ENCODE measurements at places on chromosomes 6 and 20.
A peak's percentile ranks its signal among the peaks of the same experiment; 100 is the strongest.

DNA sequence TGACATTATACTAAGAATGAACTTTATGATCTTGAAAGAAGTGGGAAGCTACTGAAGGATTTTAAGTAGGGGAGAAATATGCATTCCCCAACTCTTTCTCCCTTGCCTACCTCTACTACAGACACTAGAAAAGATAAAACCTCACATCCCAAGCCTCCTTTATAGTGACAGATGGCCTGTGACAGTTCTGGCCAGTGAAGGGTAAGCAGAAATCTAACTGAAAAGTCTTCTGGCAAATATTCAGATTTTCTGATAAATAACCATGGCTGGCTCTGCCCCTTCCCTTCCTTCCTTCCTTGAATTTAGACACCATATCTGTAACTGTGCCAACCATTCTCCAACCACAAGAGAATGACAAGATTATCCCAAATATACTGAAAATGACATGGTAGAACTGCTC lies 10.2 kb upstream of the BEND6 start:
- DNase-seq: no peak

DNA sequence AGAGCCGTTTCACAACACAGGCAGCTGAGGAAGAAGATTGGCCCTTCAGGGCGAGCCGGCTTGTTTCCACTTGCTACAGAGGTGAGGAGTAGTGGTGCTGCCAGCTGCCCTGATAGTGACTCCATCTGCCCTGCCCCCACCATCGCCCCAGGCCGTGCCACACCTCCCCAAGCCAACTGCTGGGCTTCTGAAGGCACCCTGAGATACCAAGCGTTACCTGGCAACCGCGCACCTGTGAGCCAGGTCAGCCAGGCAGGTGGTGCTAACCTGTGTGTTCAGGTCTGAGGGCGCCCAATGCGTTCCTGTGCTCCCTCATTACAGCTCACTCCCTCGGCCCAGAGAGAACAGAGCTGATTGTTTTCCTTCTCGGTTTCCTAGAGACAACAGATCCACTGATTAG lies 299.1 kb upstream of the ID4 start:
- no peak for DNase-seq

DNA sequence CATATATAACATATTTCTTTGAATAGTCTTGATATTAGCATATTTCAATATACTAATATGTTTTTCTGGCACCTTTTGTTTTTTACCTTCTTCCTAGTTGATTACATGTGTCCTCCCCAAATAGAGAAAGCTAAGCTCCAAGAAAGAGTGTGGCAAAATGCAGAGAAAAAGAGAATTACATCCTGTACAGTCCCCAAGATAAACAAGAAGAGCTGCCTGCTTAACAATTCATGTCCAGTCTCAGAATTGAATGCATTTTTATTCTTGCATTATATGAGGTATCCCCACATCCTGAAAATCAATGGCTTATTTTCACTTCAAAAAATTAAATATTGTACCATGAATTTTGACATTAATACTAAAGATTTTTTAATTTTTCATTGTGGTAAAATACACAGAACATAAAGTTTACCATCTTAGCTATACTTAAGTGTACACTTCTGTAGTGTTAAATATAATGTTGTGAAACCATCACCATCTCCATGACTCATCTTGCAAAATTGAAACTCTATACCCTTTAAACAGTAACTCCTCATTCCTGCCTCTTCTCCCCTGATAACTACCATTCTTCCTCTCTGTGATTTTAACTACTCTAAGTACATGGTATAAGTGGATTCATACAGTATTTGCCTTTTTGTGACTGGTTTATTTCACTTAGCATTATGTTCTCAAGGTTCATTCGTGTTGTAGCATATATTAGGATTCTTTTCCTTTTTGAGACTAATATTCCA lies 490.3 kb downstream of the COL12A1 start:
- DNase-seq: peak; percentile 68

- DNase-seq: no peak
Measured at GRCh38 chr6:160963651-160964050, 27.9 kb upstream of the MAP3K4 start.

GRCh38 chr20:48697845-48698491 lies 129.8 kb downstream of the PREX1 start:
- DNase-seq: peak; percentile 83

DNA sequence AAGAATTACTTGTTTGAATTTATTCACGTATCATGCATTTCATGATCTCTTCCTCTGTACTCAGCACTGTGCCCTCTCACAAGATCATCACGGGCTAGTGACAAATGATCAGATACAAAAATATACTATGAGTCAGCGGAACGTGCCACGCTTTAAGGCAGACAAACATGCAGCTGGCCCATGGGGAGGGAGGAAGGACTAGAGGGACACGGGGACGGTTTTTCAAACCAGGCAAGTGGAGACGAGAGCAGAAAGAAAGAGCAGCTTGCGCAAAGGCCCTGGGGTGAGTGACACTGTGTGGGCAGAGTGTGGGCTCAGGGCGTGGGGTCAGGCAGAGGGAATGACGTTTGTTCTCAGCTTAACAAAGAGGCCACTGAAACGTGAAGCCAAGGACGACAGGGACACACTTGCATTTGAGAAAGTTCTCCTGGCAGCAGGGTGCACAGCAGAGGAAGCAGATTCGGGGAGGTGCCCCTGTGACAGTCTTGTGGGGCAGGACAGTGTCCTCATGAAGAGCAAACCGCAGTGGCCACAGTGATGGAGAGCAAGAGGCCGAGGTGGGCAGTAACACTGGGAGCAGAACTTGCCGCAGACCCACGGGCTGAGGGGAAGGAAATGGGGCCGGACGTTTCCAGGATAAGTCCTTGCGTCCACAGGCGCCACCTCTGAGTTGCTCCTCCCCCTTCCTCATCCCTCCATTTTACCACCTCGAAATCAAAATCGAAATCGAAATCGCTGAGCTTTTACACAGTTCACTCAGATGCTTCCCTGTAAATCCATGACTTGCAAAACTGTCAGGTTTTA lies 6.9 kb upstream of the RPS6KA2 start:
- DNase-seq: no peak

DNA sequence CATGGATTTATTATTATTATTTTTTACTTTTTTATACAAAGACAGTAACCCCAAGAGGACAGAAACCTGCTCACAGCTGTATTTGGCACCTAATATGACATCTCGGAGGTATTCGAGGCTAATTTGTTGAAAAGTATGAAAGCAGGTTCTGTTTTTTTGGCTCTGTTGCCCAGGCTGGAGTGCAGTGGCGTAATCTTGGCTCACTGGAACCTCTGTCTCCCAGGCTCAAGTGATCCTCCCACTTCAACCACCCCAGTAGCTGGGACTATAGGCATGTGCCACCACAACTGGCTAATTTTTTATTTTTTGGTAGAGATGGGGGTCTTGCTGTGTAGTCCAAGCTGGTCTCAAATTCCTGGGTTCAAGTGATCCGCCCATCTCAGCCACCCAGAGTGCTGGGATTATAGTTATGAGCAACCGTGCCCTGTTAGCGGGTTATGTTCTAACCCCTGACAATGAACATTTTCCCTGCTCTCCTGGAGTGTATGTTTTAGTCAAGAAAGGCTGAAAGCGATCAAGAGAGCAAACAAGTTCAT lies 53.7 kb upstream of the ZNF217 start:
- DNase-seq: no peak

GRCh38 chr6:83155794-83156193 lies 37.3 kb downstream of the PGM3 start:
- no peak for DNase-seq

DNA sequence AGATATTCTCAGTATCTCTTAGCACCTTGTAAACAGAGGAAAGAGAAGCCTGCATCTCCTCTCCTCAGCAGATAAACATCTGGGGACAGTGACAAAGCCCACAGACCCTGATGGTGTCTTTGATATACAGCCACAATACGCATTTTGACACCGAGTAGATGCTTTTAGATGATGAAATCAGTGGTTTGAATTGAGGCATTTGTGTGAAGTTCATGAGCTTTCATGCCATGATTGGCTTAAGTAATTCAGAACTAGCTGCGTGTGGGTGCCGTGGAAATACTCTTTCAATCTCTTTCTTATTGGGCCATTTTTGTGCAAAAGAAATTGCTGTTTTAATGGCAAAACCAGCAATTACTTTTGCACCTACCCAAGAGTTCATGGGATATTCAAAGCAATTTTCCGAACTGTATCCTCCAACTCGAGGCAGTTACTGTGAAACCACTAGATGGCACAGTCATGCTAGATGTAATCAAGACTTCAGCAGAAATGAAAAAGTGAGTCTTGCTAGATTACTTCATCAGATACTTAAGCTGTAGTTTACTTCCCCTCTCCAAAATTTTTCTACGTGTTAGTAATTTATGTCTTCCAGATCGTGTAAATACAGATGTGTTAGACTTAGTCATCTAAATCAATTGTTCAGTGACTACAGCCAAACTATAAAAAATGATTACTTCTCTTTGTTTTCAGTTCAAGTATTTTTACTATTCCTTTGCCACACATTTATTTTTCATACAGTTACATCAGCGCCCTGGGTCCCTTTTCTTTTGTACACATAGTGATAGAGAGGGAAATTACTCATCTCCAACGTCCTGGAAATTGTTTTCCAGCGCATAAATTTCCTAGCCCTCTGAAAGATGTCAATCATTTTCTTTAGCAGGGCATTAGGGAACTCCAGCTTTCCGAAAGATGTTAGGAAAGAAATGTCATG lies 49.4 kb downstream of the IYD start:
- DNase-seq: peak; percentile 62

GRCh38 chr6:41332842-41333736 lies 2.3 kb upstream of the NCR2 start:
- DNase-seq: no peak

DNA sequence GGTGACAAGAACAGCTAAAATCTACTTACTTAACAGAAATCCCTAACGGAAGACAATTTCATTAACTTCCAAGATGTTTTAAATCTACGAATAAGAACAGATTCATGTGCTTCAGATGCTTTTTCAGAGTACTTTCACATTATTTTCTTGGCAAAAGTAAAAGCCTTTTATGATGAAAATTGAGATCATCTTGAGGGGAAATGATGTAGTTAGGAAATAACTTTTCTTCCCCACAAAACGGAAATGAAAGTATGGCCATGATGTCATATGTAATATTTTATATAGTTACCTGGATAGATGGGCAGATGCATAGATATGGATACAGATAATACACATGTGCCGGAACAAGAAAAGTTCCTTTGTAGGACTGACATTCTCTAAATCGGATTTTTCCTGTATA lies 32.8 kb downstream of the SASH1 start:
- no peak for DNase-seq

- DNase-seq: peak; percentile 48
Measured at GRCh38 chr6:12064131-12064530, 52.0 kb downstream of the HIVEP1 start.

DNA sequence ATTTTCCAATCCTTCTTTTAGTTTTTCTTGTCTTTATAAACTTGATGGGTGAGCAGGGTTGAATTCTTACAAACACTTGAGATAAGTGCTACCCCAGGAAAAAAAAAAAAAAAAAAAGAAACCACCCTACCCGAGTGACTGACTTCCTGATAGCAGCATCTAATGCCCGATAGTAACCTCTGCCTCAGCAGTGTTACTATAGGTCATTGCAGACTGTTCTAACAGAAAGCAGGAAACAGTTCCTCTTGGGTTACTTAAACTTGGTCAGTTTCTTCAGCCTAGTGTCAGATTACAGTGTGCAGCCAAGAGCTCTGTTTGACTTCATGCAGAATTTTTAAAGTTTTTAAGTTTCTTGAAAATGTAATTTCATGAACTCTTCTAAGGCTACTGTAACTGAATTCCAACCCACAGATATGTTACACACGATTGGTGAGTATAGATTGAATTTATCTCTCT lies 2.1 kb downstream of the MYLIP start:
- DNase-seq: peak; percentile 90

GRCh38 chr6:93562582-93562981 lies 143.2 kb upstream of the EPHA7 start:
- DNase-seq: peak; percentile 71

- peak; percentile 50 for DNase-seq
Measured at GRCh38 chr6:52263709-52264540, 19.6 kb upstream of the IL17F start.

DNA sequence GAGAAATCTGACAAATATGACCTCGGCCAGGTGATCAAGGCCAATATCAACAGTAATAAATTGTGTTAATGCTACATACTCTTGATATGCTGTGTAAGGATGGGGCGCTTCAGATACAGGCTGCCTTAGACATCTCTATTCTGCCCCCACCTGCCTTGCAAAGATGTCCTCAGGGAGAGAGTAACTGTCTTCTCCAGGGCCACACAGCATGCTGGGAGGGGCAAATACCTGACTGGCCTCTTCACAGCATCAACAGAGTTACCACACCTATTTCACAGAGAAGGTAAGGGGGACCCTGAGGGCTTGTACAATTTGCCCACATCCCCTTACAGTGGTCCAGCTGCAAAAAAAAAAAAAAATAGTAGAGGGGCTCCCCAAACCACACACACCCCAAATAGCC lies 17.2 kb upstream of the KIAA1755 start:
- no peak for DNase-seq

DNA sequence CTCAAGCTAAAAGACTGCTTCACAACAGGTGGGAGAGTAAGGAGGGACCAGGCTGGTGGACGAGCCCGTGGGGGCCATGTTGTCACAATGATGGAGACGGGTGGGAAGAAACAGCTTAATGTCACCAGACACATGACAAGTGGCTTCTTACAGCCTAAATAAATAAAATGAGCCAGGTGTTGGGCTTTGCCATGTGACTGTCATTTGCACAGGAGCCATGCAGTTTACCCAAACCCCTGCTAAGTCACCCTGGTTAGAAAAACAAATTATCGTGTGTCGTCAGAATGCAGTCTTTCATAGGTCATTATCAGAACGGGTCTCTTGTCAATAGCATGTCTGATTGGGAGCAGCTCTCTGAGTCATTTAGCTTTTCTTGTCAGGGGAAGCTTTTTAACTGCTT lies 18.5 kb downstream of the BTBD3 start:
- no peak for DNase-seq

GRCh38 chr20:47362361-47363219 lies 6.1 kb upstream of the ZMYND8 start:
- no peak for DNase-seq

GRCh38 chr20:62350629-62351422 lies 16.3 kb downstream of the LAMA5 start:
- no peak for DNase-seq

- DNase-seq: no peak
Measured at GRCh38 chr20:17498641-17499040, 32.5 kb downstream of the BFSP1 start.

GRCh38 chr6:167736486-167737204 lies 90.1 kb upstream of the AFDN start:
- DNase-seq: no peak

DNA sequence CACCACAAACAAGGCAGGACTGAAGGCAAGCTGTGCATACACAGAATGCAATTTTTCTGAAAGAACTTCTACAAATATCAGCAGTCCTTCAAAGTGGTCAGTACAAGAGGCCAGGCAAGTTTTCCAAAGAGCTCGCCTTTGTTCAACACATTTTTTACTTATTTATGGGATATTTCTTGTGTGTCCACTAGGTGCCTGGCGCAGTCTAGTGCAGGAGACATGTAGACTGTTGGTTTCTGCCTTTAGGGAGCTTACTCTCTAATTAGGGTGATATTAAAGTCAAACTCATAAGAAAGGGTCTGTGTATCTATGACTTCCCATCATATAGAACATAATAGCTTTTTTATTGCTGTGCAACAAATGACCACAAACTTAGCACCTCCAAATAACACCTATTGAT lies 21.2 kb upstream of the VEGFA start:
- DNase-seq: no peak
